Stimulated activated CD8-positive, alpha-beta memory T cell treated with anti-CD3 and anti-CD28 coated beads, Interleukin-4, amount 100 ng/mL, for 24 hours (primary cell): ENCODE measurements at places on chromosomes 2 and 18.

GRCh38 chr18:23102493-23103261 is 32.6 kb upstream of the CABLES1 start:
- no peak for DNase-seq

DNA sequence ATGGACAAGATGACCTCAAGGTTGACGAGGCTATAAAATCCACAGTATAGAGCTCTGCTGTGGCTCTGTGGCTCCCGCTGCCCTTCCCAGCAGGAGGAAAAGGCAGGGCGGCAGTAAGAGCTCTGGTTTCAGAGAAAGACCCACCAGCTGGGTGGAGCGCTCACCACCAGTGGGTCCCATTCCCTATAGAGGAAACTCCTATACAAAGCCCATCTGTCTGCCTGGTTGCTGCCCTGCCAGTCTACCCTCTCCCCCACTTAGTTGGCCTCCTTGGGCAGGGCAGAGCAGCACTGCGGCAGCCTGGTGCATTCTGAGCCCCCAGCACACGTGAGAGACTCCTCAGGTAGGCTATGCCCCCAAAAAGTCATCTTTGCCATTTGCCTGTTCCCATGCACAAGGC is 26.5 kb downstream of the TNS1 start:
- DNase-seq = no peak

- no peak for DNase-seq
Observed at GRCh38 chr2:191152482-191153240, 1.9 kb upstream of the STAT4 start.

DNA sequence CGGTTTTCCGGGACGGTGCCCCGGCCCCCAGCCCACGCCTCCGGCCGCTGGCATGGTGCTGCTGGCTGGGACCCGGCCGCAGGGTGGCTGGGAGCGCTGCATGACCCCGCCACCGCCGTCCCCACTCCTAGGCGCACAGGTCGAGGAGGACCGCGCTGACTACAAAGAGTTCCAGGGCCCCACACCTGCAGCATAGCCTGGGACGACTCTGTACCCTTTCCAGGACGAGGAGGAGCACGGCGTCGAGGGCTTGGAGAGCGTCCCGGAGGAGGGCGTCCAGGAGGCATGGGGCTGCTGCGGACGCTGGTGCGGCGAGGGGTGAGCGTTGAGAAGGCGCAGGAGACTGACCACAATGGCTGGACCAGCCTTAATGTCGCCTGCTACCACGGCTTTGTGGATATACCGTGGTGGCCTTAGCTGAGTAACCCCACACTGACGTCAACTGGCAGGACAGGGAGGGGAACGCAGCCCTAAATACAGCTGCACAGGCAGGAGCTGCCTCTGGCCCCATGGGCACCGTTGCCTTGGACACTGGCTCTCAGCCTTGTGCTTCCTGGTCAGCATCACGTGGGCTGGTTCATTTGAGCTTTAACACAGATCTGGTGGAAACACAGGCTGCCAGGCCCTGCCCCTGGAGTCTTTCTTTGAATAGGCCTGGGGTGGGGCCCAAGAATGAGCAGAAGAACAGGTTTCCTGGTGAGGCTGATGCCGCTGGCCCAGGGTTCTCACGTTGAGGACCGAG is 40.9 kb upstream of the TRIM43B start:
- DNase-seq = no peak

- no peak for DNase-seq
Observed at GRCh38 chr2:109204412-109204811, 75.4 kb downstream of the SH3RF3 start.

- DNase-seq = no peak
Observed at GRCh38 chr2:215904101-215904500, 109.2 kb downstream of the MREG start.

DNA sequence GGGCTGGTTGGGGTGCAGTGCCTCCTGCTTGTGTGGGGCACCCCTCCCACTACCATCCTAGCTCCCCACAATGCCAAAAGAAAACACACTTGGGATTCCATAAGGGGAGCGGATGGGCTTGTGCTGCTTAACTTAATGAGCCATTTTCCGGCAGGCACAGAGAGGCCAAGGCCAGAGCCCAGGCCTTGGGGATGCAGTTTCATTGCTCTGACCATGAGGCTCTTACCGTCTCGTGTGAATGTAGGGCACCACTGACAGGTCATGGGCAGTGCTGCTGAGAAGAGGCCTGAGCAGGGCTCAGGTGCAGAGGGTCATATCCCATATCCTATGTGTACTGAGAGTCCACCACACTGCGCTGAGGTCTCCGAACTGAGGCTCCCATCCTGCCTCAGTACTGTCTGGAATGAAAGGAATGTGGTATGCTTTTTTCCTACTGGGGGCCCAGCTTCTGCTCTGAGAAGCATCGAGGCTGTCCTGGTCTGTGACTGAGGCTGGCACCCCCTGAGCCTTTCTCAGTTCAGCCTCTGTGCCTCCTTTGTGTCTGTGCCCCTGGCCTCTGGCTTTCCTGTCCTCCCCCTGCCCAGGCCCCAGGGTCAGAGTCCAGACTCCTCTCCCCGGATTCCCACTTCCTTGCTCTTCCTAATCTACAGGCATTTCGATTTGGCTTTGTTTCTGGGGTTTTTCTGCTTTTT is 45.2 kb upstream of the MAPRE3 start:
- DNase-seq = no peak

DNA sequence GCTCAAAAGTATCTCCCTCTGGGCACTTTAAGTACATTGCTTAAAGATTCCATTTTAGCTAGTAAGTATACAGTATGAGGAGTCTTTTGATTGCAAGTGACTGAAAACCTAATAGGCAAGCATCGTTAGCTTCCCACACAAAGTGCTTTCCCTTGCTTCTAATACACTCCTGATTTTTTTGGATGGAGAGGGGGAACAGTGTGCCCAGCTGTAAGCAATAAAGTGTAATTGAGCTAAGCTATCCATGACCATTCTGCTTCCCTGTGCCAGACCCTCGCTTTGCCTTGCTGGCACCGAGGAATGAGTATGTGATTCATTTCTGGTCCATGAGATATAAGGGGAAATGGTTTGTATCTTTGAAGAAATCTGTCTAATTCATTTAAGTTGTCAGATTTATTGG is 3.8 kb upstream of the ZNF24 start:
- no peak for DNase-seq

DNA sequence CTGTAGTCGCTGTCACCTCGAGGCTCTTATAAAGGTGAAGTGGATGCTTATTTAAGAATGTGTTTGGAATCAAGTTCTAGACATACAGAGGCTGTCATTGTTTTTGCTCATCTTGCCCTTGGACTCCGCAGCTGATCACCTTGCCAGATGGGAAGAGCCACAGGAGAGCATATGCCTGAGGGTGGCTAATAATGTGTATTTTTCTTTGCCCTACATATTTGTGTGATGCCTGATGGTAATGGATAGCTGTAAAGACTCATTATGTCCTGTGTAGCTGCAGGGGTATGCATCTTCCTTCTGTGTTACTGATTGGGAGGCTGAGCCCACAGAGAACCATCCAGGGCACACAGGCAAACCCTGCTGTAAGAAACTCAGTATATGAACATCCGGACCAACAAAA is 61.7 kb downstream of the PRKCE start:
- no peak for DNase-seq

DNA sequence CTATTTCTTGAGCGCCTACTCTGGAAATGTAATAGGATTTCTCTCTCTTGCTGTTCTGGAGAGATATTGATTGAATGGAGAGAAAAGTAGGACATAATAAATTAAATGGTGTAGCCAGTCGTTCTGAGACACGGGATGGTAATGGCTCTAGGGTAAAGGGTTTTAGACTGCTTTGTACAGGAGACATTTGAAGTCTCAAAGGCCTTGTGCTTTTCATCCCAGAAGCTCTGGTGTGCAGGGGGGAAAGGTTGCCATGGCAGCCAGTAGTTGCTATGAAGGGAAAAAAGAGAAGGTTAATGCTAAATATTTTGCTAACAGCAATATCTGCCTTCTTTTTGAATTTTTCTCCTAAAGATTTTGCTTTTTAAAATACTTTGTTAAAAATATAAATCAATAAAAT is 359.3 kb downstream of the RIT2 start:
- DNase-seq = no peak

DNA sequence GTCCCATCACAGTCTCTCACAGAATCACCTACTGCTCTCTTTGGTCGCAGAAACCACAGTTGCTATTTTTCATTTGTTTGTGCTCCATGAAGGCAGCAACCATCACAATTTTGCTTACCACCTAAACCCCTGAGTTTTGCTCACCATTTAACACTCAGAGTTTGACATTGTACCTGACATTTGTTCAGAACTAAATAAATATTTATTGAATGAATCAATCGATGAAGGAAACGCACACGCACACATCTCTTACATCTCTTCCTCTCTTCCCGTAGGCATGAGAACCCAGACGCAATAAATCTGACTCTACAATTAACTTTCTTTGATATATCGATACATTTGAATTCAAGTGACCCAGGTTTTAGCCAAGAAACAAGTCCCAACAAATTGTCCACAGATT is 105.5 kb upstream of the RNF152 start:
- DNase-seq = no peak

GRCh38 chr2:230932556-230933511 is 7.8 kb upstream of the GPR55 start:
- DNase-seq = no peak

DNA sequence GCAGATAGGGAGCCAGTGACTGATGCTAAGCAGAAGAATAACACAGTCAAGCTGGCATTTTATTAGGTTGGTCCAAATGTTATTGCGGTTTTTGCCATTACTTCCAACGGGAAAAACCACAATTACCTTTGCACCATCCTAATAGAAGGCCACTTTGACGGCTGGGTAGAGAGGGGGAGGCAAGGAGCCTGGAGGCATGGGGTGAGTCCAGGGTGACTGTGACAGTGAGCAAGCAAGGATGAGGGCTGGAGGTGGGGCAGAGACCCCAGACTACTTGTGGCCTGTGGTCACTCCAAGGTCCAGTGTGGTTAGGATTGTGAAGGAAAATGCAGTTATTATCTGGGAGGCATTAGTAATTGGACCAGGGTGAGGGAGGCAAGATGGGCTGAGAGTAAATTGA is 389.5 kb downstream of the CLIP4 start:
- no peak for DNase-seq

- no peak for DNase-seq
Observed at GRCh38 chr2:161662373-161662772, 38.2 kb downstream of the SLC4A10 start.

GRCh38 chr2:72883356-72883962 is 3.7 kb upstream of the SPR start:
- no peak for DNase-seq

GRCh38 chr2:240338274-240338673 is 97.2 kb upstream of the GPC1 start:
- no peak for DNase-seq

- DNase-seq = no peak
Observed at GRCh38 chr2:221629468-221629867, 57.4 kb upstream of the EPHA4 start.

GRCh38 chr2:161122772-161123530 is 37.3 kb upstream of the TANK start:
- no peak for DNase-seq

- DNase-seq = no peak
Observed at GRCh38 chr2:223688094-223688835, 86.1 kb upstream of the SCG2 start.

DNA sequence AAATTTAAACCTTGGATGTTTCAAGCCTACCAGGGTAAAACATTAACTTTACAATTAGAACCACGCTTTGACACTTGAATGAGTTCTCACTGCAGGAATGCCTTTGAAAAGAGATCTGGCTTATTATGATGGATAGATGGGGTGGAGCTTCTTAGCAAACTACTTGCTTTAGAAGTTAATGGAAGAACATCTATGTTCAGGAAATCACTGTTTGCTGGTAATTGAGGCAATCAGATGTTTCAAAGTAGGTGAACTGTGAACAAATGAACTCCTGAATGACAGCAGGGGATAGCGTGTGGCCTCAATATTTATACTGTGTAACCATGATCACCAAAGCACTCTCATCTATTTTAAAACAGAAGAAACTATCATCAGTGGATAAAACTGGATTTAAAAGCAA is 383.6 kb downstream of the PIK3C3 start:
- no peak for DNase-seq

DNA sequence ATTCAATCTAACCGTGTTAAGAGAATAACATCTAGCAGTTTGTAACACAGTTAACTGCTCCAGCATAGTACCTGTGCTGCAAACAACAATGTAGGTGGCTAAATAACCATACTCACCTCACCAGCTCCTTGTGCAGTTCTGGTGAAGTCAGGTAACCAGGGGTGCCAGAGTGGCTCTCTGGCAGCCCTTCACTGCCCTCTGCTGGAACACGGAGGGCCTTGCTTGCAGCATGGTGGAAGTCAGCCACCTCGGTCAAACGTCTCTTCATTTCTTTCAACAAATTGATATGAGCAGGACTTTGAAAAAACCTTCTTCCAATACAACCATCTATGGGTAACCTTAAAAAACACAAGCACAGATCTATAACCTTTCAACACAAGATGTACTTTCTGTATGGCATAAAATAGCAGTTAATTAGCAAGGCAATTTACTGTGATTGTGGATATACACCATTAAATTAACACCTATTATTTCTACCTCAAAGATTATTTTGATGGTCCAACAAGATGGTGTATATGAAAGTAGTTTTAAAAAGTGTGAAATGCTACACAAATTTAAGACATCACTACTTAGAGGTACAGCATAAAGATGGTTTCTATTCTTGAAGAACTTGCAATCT is 56.6 kb downstream of the EPG5 start:
- peak; percentile 52 for DNase-seq

DNA sequence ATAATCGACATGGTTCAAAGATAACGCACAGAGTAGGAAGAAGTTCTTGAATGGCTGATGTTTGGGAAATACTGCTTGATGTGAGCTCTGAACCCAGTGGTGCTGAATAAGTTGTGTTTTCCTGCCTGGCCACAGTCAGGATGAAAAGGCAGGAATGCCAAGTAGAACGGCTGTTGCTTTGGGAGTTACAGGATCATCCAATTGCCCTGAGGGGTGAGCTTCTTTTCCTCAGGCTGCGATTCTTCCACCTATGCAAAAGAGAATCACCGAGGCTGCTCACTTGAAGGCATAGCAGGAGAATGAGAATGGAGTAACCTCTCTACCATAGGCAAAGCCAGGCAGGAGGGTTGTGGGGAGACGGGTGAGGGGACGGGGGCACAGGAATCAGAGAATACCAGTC is 14.4 kb upstream of the IGFBP2 start:
- no peak for DNase-seq

- no peak for DNase-seq
Observed at GRCh38 chr2:190889175-190889943, 8.7 kb downstream of the GLS start.

GRCh38 chr2:1162768-1163584 is 212.3 kb downstream of the SNTG2 start:
- DNase-seq = no peak
